ENCODE measurements at places on chromosomes 1 and 21.

DNA sequence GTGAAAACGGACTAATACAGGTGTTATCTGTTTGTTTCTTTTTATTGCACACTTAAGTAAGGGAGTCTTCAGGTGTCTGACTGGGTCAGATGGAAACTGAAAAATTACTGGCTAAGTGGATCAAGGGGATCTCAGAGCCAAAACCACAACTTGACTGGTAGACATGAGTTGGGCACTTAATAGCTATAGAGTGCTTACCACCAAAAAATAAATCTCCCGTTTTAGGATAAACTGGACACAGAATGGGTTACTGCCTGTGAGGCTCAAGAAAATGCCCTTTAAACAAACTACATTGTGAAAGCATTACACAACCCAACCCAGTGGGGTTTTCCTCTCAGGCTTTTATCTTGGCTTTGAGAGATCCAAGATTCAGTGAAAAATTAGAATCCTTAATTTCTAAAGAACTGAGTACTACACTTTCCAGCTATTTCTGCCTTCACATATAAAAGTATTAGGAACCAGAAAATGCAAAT, 134.0 kb upstream of the LYPLAL1 start:
- no peak for DNase-seq

- DNase-seq: no peak
Observed at GRCh38 chr1:229550812-229551567, 7.5 kb downstream of the ABCB10 start.

DNA sequence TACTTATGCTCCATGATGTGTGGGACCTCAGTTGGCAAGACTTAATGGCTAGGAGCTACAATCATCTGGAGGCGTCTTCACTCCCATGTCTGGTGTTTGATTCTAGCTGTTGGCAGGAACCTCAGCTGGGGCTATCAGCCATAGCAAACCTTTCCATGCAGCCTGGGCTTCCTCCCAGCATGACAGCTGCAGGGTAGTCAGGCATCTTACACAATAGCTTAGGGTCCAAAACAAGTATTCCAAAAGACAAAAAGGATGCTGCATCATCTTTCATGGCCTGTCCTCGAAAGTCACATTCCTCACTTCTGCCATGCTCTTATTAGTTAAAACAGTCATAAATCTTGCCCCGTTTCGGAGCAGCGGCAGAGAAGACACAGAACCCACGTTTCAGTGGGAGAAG, 90.9 kb downstream of the LRRC8C start:
- peak; percentile 35 for DNase-seq

GRCh38 chr1:1894354-1895059, 3.6 kb upstream of the GNB1 start:
- DNase-seq: no peak

- peak; percentile 80 for DNase-seq
Observed at GRCh38 chr1:168654198-168654915, 74.6 kb downstream of the DPT start.

GRCh38 chr1:162541619-162542141, 19.8 kb upstream of the UAP1 start:
- peak; percentile 99 for DNase-seq

DNA sequence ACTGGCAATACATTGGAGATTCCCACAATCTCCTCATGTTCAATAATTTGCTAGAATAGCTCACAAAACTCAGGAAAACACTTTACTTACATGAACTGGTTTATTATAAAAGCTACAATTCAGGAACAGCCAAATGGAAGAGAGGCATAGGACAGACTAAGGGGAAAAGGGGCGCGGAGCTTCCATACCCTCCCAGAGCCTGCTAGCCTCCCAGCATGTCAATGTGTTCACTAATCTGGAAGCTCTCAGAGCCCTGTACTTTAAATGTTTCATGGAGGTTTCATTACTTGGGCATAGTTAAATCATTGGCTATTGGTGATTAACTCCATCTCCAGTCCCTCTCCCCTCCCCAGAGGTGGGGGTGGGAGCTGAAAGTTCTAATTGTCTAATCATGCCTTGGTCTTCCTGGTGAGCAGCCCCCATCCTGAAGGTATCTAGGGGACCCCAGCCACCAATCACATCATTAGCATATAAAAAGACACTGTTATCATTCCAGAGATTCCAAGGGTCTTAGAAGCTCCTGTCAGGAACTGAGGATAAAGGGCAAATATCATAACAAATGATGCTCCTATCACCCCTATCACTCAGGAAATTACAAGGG, 10.9 kb upstream of the DMRTB1 start:
- peak; percentile 45 for DNase-seq

- no peak for DNase-seq
Observed at GRCh38 chr21:45533361-45533845, 8.8 kb downstream of the SLC19A1 start.

DNA sequence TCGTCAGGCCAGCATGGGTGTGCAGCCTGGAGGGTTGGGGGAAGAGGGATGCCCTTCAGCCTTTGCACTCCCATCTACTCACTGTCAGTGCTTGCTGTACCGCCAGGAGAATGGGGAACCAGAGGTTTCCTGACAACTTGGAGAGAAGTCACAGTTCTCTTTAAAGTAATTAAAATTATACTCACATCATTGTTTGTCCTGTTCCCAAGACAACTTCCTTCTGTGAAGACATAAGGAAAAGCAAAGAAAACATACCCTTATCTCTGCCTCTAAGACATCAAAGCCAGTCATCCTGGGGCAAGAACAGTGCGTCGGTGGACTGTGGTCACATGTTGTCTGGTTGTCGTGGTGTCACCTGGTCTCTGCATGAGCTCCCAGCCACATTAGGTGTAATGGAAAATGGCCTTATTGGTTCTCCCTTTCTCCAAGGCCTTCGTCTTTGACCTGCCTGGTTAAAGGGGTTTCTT, 17.6 kb downstream of the TRAF5 start:
- no peak for DNase-seq

- no peak for DNase-seq
Observed at GRCh38 chr1:110707232-110707631, 32.5 kb upstream of the KCNA3 start.

- no peak for DNase-seq
Observed at GRCh38 chr1:27562021-27562420, 41.9 kb downstream of the AHDC1 start.

- DNase-seq: no peak
Observed at GRCh38 chr1:42195841-42196240, 31.3 kb upstream of the GUCA2A start.

DNA sequence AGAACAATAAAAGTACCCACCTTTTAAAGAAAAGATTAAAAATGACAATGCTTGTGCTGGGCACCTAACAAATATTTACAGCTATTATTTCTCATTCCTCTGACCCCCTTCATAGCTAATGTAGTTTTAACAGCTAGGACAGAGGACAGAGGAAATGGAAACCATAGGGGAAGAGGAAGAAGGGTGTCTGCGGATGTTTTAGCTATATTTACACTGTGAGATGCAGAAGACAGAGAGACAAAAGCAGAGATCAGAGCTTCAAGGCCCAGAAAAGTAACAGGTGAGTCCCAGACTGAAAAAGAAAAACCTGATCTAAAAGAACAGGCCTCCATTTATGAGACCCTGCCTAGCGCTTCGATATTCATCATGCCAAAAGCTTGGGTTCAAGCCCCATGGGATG, 72.0 kb downstream of the ZNF281 start:
- no peak for DNase-seq

DNA sequence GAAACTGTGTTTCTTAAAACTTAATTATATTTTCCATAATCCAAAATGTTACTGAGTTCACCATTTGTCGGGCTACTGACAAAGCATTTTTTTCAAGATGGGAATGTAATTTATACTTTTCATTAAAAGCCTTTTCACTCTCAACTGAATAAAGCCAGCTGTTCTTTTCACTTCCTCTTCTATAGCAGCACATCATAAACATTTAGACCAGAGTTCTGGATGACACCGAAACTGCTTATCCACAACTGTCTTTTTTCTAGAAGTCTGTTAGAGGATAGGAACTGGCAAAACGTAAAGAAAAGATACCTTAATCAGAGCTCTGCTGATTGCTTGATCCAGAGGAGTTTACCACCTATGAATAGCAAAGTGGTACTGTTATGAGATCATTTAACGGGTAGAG, 594.7 kb downstream of the ADGRL2 start:
- DNase-seq: no peak

DNA sequence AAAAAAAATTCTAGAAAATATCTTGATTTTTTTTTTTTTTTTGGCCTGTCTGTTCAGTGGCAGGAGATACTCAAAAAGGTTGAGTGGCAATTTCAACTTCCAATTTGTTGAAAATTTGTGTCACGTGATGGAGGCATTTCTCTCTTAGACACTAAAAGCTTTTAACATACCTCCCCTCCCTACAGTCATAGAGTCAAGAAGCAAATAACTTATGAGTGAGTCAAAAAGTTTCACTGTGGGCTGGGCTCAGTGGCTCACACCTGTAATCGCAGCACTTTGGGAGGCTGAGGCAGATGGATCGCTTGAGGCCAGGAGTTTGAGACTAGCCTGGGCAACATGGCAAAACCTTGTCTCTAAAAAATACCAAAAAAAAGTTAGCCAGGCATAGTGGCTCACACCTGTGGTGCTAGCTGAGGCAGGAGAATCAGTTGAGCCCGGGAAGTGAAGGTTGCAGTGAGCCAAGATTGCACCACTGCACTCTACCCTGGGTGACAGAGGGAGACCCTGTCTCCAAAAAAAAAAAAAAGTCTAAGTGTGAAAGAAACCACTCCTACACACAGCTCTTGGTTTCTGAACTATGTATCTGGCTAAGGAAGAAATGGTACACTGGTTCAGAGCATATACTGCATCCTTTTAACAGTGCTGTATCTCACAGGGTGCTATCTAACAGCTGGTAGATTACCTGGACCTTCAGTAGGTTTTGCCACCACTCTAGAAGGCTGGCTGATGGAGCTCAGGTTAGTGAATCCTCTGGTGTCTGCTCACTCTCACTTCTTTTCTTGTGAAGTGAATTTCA, 11.6 kb upstream of the BSDC1 start:
- no peak for DNase-seq

GRCh38 chr1:3159121-3159520, 90.1 kb downstream of the PRDM16 start:
- DNase-seq: no peak

DNA sequence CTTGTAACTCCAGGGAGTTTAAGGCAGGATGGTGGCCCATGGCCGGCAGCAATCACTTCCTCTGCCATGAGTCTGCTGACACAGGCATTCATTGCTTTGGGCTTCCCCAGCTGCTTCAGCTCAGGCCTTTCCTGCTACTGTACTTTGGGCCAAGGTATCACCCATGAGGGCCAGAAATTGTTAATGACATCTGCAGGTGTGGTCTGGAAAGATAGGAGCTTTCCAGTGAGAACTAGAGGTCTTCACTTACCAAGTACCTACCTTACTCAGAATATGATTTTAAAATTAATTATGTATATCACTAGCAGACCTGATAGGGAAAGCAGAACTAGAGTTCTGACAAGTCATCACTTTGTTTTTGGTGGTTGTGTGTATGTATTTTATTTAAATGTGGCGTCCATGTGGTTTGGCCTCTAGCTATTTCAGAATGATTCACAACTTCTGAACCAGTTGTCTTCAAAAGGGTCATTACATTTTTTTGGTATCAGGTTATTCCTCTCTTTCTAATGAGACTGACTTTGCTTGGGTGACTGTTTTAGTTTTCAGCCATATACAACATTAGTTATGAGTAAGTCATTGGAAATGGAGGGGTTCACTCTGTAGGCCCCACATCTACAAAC, 2.7 kb downstream of the RGL1 start:
- peak; percentile 81 for DNase-seq

- DNase-seq: peak; percentile 4
Observed at GRCh38 chr21:29583424-29583924, 284.8 kb downstream of the BACH1 start.

- DNase-seq: no peak
Observed at GRCh38 chr1:90716243-90716551, 905 bp downstream of the BARHL2 start.

DNA sequence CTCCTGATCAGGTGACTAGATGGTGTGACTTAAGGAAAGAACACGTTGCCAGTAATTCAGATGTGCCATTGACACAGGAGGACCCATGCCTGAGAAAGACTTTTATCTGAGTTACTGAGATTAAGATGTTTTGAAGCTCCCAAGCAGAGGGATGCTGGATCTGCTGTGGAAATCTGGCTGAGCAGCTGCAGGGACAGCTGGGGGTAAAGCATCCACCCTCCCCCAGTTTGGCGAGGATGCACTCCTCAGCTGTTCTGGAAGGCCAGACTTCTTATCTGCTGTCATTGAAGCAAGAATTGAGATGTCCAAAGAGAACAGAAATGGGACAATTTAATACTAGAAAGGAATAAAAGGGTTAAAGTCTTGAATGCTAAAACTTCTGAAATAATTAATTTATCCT, 25.7 kb downstream of the TTC3 start:
- no peak for DNase-seq

GRCh38 chr1:90508376-90509167, 208.5 kb downstream of the BARHL2 start:
- DNase-seq: no peak

GRCh38 chr1:77038000-77038399, 170.7 kb downstream of the ST6GALNAC5 start:
- no peak for DNase-seq

- no peak for DNase-seq
Observed at GRCh38 chr1:196091397-196092135, 516.7 kb downstream of the KCNT2 start.

DNA sequence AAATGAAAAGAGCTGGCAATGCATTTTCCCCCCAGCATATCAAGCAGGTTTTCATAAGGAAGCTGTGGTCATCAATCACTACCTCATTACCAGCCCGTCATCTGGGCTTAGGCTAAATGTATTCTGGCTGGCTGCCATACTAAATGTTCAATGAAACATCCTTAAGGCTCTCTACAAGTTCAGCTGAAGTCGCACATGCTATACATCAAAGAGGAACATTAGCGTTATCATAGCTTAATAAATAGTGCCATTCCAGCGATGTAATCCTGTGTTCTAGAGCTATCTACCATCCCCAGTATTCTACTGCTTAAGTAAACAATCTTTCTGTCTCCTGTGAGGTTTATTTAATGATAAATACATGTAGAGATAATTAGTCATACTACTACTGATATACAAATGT, 288.8 kb downstream of the DPYD start:
- DNase-seq: peak; percentile 78

DNA sequence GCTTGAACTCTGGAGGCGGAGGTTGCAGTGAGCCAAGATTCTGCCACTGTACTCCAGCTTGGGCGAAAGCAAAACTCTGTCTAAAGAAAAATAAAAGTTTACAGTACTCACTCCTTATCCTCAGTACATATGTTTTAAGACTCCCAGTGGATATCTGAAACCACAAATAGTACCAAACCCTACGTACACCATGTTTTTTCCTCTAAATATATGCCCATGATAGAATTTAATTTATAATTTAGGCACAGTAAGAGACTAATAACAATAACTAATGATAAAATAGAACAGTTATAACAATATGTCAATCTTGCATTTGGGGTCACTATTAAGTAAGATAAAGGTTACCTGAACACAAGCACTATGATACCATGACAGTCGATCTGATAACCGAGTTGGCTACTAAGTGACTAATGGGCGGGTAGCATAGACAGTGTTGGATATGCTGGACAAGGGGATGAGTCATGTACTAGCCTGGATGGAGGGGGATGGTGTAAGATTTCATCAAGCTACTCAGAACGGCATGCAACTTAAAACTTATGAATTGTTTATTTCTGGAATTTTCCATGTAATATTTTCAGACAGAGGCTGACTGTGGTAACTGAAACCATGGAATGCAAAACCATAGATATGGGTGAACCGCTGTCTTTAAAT, 43.7 kb downstream of the ST7L start:
- DNase-seq: peak; percentile 80

Data from fibroblast of skin of abdomen (primary cell).